ENCODE measurements at places on chromosomes 1 and 21.

DNA sequence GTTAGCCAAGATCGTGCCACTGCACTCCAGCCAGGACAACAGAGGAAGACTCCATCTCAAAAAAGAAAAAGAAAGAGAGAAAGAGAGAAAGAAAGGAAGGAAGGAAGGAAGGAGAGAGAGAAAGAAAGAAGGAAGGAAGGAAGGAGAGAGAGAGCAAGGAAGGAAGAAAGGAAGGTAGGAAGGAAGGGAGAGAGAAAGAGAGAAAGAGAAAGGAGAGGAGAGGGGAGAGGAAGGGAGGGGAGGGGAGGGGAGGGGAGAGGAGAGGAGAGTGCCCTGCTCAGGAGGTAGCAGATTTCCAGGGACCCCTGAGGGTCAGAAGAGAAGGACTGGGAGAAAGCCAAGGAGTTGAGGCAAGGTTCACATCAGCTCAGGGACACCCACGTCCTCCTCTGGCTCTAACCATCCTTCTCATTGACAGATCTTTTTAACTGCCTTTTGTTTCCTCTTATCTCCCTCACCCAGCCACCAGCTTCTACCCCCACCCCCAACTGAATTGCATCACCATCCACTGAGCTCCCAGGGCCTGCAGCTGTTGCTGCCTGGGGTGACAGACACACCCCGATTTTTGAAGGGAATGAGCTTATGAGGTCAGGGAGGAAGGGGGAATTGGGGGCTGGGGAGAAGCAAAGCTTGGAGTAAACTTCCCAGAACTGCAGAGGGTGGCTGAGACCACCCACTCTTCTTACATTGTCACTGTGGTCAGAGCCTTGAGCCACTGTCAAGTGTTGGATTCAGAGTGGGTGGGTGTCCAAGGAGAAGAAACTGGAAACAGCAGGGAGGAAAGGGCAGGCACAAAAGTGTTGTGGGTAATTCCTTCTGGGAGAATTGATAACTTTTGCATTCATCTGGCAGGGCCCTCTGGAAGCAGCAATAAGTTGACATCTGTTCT, 91.6 kb downstream of the GLUL start:
- no peak for DNase-seq

- DNase-seq = no peak
These were observed 6.8 kb downstream of the USH2A start for GRCh38 chr1:216416488-216416887.

GRCh38 chr1:164991763-164992314, 364.7 kb downstream of the LMX1A start:
- DNase-seq = no peak

DNA sequence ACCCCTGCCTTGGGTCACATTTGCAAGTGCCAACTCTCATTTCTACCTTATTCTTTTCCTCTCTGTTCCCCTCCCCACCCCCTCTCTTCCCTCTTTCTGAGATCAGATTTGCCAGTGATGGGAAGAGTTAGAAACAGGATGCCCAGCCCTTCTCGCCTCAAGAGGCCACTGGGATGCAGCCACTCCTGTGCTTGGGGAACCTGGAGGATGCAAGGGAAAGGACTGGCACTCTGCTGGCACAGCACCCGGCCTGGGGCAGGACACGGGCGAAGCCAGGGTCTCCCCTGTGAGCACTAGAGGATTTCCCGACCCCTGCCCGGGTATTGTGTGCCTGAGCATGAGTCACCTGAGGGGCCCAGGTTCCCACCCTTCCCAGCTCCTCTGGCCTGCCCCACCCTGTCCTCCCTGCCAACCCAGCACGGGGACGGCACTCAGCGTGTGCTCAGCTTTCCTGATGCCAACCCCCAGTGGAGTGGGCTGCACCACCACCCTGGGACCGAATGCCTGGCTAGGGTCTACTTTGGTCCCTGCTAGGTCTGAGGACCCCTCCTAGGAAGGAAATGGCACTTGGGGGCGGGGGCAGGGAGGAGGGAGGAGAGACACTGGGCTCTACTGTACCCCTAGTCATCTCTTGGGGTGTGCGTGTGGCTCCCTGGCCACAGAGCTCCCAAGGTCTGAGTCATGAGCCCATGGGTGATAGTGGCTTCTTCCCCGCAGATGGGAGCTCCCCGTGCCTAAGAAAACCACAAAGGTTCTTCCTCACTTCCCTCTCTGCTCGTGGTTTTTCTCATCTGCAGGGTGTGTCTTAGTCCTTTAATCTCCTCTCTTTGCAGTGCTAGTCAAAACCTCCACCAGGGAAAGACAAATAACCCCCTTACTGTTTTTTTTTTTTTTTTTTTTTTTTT, 12.4 kb downstream of the LMNA start:
- DNase-seq = no peak

GRCh38 chr1:211613108-211613947, 34.4 kb upstream of the SLC30A1 start:
- no peak for DNase-seq

DNA sequence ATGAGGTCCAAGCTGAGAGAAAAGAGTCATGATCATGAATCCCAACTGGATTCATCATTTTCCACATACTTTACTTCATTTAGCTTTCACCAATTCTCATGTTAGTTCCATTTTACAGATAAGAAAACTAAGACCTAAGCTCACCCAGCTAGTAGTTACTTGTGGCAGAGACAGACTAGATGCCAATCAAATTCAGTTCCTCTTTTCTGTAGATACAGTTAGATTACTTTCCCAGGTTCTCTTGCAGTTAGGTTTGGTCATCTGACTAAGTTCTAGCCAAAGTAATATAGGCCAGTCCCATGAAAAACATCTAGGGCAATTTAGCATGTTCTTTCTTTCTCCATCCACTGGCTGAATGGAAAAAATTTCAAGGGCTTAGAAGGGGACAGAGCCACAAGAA, 8.9 kb upstream of the KCND3 start:
- DNase-seq = no peak

DNA sequence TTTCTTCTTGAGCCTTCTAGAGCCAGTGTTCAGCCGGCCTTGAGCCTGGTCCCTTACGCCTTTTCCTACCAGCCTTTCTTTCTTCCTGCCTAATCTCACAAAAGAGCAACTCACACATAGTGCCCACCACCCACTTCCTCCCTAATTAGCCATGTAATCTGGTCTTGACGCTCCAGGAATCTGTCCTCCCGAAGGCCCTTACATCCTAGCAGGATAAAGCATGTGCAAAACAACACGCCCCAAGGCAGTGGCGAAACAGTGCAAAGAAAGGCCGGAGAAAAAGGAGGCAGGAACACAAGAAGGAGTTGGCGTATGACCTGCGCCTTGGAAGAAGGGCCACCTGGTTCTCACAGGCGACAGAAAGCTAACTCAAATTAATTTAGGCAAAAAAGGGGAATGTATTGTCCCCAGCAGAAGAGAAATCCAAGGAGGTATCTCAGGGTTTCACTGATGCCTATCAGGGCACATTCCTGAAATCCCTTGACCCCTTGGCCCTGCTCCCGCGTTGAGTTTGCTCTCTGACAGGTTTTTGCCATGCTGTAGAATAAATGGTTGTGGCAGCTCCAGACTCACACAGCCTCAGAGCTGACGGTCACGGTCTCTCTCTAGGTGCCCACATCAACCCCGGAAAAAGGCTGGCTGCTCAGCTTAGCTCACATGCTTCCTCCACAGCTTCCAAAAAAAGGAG, 79.0 kb downstream of the ZNF281 start:
- DNase-seq = no peak

DNA sequence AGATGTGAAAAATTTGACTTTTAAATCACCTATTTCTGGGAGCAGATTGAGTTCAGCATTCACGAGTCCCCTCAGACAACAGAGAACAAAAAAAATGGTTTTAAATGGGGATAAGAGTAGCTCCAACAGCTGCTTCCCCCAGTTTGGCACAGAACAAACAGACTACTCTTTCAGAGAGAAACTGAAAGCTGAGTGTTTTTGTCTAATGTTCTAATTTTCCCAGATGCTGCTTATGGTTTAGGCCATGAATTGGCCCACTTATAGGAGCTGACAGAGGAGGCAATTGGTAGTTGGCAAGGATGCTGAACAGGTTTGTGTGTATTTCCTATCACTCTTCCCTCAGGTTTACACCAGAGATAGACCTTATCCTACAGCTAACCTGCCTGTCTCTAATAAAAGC, 1637.4 kb upstream of the PRMT6 start:
- DNase-seq = no peak

DNA sequence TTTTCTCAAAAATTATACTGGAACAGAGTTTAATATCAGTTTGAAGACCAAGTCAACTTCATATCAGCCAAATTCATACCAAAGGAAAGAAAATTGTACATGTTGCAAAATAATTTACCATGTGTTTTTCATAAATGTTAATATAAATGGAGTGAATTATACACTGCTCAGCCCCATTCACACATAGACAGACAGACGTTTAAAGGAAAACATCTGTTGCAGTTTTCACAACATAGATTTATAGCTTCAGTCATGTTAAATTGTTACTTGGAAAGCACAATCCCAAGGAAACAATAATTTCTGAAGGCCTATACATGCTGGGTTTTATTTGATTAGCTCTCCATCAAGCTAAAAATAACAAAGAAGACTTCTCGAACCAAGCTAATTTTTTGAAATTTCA, 27.8 kb upstream of the HYI start:
- DNase-seq = no peak

GRCh38 chr1:203778789-203779188, 13.8 kb downstream of the LAX1 start:
- DNase-seq = no peak

- DNase-seq = no peak
These were observed 454.6 kb upstream of the RUNX1 start for GRCh38 chr21:35503671-35504070.

GRCh38 chr1:22754106-22754768, 43.6 kb downstream of the EPHB2 start:
- no peak for DNase-seq

DNA sequence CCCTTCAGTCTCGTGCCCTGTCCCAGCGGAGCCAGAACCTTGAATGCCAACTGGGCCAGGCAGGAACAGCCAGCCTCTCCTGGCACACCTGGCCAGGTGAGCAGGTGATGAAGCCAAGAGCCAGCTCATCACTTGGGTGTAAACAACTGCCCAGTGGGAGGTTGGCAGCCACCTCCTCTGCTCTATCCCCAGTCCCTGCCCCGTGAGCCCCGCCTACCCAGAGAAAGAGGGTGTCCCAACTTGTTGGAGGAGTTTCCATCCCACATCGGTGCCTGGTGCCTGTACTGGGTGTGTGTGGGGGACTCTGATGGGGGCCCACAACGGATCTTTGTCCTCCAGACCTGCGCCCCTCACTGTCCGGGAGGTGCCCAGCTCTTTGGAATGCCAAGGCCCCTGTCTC, 17.8 kb upstream of the FAM131C start:
- no peak for DNase-seq

DNA sequence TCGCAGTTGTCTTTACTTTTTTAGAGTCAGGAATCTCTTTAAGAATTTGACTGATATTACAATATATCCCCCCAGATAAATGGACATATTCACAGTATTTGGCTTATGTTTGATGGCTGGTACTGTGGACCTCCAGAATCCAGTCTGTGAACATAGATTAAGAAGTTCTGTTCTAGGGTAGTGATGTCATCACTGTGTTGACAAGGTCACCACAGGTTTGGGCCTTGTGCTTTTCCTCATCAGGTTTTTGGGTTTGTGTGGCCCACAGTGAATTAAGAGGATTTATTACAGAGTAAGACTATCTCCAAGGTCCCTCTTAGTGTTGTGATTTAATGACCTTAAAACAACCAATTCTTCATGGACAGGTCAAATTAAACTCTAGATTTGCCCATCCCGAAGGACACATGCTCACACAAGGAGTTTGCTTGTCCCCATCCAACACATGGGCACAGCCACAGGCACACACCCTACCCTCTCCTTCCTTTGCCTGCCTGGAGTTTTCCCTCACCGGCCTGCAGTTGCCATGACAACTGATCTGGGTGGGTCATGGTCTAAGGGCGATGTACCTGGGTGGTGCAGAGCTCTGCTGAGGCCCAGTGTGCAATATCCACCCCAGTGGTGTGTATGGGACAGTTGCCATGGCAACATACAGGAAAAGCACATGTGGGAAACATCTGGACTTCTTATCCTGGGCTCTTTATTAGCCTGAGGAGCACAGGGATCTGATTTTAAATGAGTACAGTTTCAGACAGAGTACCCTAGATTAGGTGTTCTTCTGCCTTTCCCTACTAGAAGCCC, 98.6 kb downstream of the NAV1 start:
- no peak for DNase-seq

DNA sequence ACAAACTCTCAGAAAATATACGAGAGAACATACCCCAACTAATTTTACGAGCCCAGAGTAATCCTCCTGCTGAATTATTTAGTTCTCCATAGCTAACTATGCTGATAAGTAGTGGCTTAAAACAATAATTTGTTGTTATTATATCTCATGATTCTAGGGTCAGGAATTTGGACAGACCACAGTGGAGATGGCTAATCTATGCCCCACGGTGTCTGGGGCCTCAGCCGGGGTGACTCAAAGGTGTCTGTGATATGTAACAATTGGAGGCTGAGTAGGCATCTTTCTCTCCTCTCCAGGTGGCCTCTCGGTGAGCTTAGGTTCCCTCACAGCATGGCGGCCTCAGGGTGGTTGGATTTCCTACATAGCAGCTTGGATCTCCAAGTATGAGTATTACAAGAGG, 35.4 kb upstream of the FOXO6 start:
- DNase-seq = no peak

- DNase-seq = no peak
These were observed 186.5 kb downstream of the DYRK1A start for GRCh38 chr21:37553078-37553481.

DNA sequence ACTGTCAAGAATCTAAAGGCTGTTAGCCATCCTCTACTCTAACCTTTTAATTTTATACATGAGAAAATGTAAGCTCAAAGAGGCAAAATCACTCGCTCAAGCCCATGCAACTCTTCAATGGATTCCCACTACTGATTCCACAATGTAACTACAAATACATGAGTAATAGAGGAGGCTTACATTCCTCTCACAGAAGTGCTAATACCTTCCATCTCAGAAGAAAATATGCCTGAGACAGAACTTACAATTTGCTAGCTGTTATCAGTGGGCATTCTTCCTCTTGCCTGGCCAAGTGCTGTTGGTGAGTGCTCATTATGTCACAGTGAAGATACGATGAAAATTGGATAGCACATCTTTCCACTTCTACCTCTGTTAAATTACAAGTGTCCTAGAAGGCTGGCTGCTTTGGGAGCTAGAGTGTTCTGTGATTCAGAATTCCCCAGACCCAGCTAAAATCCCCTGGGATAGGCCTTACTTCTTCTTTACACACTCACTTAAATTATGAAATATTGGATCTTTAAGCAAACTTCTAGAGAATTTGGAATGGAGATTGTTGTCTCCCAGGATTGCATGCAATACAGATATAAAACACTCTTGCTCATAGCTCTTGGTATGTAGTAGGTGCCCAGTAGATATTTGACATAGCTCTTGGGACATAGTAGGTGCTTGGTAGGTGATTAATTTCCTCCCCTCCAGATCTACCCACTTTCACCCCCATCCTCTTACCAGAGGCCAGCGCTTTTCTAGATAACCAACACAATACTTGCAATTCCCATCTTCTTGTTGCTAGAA, 24.1 kb downstream of the BCL9 start:
- DNase-seq = no peak

GRCh38 chr1:228006034-228006785, 588 bp upstream of the WNT3A start:
- no peak for DNase-seq

GRCh38 chr1:246106342-246106763, 400.7 kb downstream of the SMYD3 start:
- no peak for DNase-seq

GRCh38 chr1:10724052-10724494, 72.4 kb downstream of the CASZ1 start:
- peak; percentile 39 for DNase-seq

- no peak for DNase-seq
These were observed 7.7 kb upstream of the ATP1A4 start for GRCh38 chr1:160143695-160144094.

- DNase-seq = no peak
These were observed 70.4 kb downstream of the SPSB1 start for GRCh38 chr1:9363061-9363471.

- DNase-seq = no peak
These were observed 46.4 kb upstream of the ERG start for GRCh38 chr21:38544661-38545060.
